ENCODE measurements at places on chromosomes 5 and 9.

DNA sequence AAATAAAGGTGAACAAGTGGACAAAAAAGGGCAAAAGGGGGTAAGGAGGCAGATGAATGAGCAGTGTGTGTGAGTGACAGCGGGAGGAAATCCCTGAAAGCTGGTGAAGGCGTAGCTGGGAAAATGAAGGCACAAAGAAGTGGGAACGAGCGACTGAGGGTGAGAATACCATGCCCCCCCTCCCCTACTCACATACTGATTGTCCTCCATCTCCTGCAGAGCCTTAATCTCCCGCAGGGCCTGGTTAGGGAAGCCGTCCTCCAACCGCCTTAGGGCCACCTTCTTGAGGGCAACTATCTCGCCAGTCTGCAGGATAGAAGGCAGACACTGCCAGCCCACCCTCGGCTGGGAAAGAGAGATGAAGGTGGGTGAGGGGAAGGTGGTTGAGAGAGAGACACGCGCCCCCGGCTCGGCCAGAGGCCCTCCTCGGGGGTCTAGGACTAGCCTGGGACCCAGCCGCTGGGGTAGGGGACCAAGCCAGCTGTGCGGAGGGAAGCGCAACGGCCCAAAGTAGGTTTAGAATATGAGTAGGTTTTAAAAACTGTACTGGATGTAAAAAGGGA lies 522 bp downstream of the CDK20 start:
- DNase-seq: no peak

GRCh38 chr5:41788941-41789368 lies 81.3 kb downstream of the OXCT1 start:
- no peak for DNase-seq

DNA sequence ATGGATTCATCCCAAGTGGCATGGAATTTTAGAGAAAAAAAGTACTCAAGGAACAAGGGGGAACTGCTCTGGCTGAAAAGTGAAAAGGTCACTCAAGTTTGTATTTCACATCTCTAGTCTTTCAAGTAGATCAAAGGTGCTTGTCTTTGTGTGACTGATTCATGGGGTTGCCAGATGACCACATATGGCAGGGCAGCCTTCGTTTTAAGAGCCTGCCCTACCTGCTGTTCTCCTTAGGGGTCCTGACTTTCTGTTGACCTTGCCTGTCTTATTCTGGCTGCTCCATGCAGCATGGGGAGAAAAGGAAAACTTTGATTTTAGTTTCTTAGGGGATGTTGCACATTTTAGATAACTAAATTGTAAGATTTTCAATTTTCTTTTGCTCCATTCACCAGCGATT lies 877.7 kb downstream of the TLE1 start:
- no peak for DNase-seq

GRCh38 chr9:22452415-22453010 lies 5.9 kb downstream of the DMRTA1 start:
- no peak for DNase-seq

DNA sequence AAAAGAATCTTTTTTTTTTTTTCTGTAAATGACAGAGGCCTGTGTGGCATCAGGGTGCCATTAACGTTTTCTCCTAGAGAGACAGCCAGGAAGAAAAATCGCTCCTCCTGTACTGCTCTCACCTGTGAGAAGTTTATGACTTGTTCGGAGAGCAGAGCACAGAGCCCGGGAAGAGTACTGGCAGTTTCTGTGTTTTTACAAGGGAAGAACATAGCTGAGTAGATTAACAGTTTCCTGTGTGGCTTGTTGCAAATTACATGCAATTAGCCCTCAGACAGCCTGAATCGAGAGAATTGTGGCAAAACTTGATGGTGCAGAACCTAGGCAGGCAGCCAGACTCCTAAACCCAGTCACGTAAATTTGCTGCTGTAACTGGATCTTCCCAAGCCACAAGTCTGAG lies 32.1 kb downstream of the PRKACG start:
- no peak for DNase-seq

GRCh38 chr5:124365361-124365801 lies 381.1 kb downstream of the ZNF608 start:
- DNase-seq: no peak

DNA sequence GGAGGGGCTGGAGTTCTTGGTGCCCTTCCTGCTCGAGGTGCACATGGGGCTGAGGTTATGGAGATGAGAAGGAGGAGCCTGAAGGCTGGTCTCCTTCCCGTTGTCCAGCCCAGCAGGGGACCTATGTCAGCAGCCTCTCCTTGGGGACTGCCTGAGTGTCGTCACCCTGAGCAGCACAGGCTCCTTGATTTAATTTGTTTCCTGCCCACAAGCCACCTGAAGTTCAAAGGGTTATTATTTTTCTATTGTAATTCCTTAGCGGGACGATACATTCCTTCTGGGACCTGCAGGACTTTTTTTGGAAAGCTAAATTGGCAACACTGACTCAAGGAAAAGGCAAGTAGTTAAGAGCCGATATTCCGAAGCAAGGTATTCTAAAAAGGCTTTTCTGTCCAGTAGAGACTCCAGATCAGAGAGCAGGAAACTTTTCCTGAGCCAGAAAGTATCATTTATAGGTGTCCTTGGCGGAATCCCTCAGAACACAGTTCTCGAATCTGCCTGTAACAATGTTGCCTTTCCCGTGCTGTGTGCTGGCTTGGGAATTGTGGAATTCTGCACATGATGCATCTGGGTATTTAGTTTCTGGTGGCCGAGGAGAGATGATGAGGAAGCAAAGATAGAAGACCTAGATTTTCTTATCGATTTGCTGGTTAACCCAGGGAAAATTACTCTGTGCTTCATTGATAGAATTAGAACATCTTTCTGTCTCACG lies 55.4 kb downstream of the ARHGAP26 start:
- no peak for DNase-seq

GRCh38 chr9:35730486-35730854 lies 1.5 kb downstream of the TLN1 start:
- no peak for DNase-seq

- DNase-seq: no peak
Observed at GRCh38 chr5:2333291-2333690, 418.2 kb downstream of the IRX2 start.

DNA sequence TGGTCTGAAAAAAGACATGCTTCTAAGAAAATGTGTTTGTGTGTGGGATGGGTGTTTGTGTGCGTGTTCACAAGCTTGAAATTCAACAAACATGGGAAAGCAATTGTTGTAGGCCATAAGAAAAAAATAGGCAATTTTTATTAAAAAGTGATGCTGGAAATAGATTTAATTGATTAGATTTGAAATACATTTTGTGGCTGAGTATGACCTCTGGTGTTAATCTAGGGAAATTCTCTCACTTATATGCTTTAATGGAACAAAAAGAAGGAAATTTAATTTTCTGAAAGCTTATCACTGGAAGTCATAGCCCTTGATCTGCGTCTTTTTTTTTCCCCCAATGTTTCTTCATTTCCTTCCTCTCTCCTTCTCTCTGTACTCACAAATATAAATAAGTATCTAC lies 3.5 kb upstream of the KCNN2 start:
- DNase-seq: no peak

DNA sequence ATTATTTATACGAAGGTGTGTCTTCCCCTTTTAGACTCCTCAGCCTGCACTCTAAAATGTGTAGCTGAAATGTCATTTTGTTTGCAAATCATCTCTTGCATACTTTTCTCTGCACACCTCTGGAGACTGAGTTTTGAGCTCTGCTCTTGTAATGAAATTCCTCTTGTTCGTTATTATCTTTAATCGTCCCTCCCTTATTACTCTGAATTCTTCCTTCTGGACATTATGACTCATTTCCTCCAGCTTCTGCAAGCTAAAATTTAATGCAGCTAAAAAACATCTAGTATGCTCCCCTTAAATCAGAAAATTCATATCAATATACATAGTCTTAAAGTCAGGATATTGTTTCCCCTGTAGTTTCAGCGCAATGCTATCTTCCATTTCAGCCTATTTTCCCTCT lies 13.5 kb downstream of the ISL1 start:
- no peak for DNase-seq

GRCh38 chr5:125708583-125708982 lies 714.6 kb upstream of the GRAMD2B start:
- no peak for DNase-seq

DNA sequence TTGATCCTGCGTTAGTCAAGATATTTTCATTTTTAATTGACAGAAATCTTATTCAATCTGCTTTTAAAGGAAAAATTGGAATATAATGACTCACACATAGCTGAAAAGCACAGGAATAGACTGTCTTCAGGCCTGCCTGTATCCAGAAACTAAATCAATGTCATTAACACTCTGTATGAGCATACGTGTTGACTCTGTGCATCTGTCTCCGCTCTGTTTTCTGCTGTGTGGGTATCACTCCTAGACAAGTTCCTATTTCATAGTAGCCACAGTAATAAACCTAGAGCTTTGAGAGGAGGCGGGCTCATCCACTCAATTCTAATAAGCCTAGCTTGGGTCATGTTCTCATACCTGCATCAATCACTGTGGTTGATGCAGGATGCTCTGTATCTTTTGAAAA lies 267.6 kb downstream of the KCTD16 start:
- no peak for DNase-seq

DNA sequence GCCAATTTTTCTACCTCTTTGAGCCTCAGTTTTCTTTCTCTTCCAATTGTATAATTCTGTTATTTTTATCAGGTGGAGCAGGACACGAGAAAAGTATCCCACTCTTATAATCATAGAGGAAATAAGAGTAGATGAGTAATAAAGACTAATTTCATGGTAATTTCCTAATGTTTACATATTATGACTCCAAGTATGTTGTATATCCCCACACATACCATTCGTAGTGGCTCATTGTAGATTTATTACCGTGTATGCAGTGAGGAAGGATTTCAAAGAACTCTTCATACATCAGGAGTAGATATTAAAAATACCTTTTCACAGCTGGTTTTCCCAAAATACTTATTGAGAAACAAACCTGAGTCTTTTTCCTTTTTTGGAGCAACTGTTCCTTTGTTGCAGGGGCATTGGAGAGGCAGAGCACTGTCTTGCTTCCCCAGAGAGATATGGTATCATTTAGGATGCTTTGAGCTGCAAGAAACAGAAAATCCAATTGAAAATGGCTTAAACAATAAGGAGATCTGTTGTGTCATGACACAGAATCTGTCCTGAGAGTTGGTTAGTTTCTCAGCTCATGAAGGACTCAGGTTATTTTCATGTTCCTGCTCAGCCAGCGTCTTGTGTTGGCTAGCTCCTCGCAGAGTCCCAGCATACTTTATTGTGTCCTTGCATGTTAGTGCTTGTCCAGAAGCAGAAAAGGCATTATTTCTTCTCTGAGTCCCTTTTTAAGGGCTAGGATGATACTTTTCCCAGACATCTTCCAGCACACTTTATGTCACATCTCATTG lies 291.2 kb downstream of the ARHGAP26 start:
- DNase-seq: no peak

DNA sequence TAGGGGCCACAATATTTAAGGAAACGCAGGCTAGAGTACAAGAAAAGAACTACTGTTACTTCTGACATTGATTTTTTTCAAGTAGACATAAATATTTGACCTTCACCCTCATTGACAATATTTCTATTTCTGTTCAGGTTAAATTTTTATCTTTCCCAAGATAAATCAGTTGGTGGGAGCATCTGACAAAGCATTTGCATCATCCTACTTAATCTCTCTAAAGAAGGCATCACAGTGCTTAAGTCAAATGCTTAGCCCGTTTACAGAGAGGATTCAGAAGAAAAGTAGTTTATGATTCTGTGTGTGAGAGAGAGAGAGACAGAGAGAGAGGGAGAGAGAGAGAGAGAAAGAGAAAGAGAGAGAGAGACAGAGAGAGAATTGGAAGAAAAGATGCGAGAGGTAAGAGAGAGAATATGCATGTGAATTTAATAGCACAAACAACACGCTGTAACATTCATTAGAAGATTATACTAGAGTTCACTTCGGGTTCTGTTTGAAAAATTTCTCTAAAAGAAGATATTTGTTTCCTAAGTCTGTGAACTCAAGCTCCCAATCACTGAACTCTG lies 1093.3 kb upstream of the CDH6 start:
- DNase-seq: no peak

DNA sequence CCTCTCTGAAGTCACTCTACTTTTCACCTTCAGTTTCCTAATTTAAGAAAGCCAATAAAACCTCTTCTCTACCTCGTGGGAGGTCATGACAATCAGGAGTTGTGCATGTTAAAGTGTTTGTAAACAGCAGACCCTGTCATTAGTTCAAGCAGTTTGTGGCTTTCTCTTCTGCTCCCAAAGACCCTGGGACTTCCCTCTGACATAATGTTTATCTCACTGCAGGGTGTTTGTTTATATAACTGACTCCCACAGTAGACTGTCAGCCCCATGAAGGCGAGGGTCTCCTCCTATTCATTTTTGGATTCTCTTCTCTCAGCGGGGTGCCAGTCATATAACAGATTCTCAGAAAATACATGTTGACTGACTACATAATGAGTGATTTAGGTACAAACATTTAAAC lies 360.0 kb upstream of the ZNF462 start:
- no peak for DNase-seq

DNA sequence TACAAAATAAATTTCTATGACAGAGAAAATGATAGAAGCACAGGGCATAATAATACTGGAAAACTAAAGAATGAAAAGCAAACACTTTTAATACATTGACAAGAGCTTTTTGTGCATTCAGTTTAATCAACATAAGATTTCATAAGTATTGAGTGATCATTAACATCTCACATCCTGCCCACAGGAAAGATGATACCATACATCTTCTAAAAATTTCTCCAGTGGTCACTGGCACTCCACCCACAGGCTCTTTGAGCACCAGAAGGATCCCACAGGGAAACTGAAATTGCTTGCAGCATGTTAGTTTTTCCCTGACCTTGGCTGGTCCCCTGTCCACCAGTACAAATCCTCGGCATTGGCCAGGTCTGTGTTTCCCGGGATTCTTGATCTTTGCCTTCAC lies 186.0 kb downstream of the CEMIP2 start:
- DNase-seq: no peak

- no peak for DNase-seq
Observed at GRCh38 chr5:65021527-65022226, 252.9 kb downstream of the CWC27 start.

DNA sequence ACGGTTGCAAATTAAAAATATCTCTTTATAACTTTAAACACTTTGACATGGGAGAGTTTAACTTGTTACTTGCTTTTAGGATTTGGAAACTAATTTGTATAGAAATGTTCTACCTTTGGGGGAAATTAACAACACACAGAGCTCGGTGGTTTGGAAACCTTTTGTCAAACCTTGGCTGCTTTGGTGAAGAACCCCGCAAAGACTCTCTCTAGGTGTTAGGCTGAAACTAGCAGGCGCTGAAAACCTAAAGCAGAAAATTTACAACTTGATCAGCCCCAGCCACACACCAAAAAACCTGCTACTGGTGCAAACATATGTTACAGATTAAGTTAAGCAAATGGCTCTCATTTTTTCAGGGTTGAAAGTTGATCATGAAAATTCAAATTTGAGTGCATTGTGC lies 25.8 kb downstream of the NR2F1 start:
- no peak for DNase-seq

GRCh38 chr5:57738301-57738700 lies 255.7 kb upstream of the ACTBL2 start:
- DNase-seq: no peak

Measured in activated gamma-delta T cell (primary cell).